ENCODE measurements at places on chromosomes 3 and 15.
A peak's percentile ranks its signal among the peaks of the same experiment; 100 is the strongest.

GRCh38 chr3:58012302-58012701 lies 4.1 kb downstream of the FLNB start:
- no peak for DNase-seq

GRCh38 chr15:77002954-77003912 lies 8.3 kb downstream of the PSTPIP1 start:
- DNase-seq = no peak

GRCh38 chr15:61834076-61834697 lies 226.1 kb downstream of the VPS13C start:
- peak; percentile 39 for DNase-seq

DNA sequence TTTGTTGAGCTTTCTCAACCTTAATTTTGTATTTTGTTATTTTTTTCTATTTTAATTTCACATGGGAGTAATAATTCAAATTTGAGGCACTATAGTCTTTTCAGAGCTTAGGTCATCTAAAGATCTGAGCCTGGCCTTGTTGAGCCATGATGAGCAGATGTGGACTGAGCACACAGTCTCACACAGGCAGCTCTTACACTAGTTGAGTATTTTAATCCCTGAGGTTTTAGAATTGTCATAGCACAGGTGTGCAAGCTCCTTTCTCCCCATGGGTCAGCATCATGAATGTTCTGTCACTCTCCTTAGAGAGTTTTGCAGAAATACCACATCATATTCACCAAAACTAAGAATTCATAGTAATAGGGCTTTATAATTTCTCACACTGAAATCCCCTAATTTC lies 4.9 kb downstream of the ZBTB38 start:
- DNase-seq = no peak

GRCh38 chr15:28273873-28274610 lies 47.9 kb downstream of the HERC2 start:
- DNase-seq = no peak

GRCh38 chr15:78791357-78791756 lies 19.9 kb downstream of the ADAMTS7 start:
- no peak for DNase-seq

DNA sequence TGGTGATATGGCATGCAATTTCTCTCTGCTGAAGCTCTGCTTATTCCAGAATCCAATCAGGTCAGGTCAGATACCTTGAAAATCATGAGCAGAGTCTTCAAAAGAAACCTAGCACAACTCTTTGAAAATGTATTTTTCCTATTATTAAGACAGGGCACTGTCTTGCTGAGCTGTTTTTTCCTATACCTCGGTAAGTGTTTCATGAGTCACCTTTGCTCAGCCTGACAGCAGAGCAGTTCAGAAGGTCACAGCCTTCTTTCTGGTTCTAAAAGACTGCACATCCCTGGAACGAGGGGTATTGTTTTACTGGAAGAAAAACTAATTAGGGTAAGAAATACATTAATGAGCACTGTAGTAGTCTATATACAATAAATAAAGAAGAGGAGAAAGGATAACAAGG lies 422.0 kb downstream of the SOX2 start:
- DNase-seq = no peak

DNA sequence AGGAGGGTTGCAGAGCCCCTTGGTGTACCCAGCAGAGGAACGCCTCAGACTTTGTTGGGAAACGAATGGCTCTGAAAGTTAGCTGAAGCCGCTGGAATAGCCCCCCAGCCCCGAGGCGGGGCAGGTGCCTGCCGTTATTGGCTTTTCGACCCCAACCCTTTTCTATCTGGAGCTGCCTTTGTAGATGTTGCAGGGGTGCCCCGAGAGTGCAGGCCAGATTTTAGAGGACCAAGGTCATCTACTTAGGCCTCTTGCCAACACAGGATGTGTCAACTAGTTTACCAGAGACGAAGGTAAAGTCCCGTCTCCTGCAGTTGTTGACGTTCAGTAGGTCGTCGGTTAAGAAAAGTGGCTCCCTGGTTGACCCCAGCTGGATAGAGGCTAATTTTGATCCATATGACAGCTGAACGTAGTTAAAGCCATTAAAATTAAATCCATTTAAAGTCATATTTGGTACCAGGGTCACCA lies 579 bp upstream of the UBE3A start:
- no peak for DNase-seq

Data from AG09309 (cell line).